Brain pericyte (primary cell): ENCODE measurements at places on chromosomes 12 and 14.
A peak's percentile ranks its signal among the peaks of the same experiment; 100 is the strongest.

GRCh38 chr14:55532645-55533344 lies 47.2 kb upstream of the KTN1 start:
- DNase-seq, result no peak

GRCh38 chr12:96907671-96908422 lies 790 bp downstream of the NEDD1 start:
- DNase-seq, result peak; percentile 13

DNA sequence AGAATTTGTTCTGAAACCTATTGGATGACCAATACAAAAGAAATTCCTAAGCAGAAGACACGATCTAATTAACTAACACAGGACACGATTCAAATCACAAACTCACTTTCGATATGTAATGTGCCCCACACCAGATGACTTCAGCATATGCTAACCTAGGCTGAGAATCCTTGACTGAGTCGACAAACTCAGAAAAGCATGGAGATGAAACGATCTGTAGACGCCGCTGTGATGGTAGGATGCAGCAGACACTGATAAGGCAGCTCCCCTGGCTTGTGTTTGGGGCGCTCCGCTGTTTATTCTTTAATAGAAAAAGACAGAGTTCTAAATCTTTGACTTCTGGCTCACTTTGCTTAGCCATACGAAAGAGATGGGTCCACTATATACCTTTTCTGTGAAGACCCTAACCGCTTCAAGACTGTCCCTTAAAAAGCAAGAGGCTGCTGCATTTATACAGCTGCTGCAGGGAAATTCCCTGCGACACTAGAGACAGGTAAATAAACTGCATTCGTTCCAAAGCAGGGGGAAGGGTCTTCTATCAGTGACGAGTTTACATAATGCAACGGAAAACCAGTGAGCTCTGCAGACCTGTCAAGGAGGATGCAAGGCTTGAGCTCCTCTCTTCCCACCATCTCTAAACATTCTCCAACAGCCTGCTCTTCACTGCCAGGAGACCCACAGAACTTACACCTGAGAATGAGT lies 929 bp downstream of the CHD8 start:
- no peak for DNase-seq

- no peak for DNase-seq
Measured at GRCh38 chr14:92988786-92989755, 66.1 kb downstream of the CHGA start.

- no peak for DNase-seq
Measured at GRCh38 chr12:111078731-111079130, 158.4 kb upstream of the MYL2 start.

DNA sequence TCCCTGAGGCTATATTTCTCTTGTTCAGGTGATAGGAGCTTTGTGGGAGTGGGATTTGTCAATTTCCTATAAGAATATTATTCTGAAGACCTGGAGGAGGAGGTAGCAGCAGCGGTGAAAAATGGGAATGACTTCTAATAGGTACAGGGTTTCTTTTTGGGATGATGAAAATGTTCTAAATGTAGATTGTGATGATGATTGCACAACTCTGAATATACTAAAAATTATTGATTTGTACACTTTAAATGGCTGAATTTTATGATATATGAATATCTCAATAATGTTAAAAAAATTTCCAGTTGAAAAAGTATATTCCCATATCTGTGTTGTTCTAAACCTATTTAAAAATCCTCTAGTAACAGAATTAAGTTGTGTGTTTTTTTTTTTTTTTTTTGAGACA lies 22.8 kb downstream of the HSD17B6 start:
- no peak for DNase-seq

GRCh38 chr12:124254126-124254525 lies 40.8 kb upstream of the RFLNA start:
- DNase-seq, result no peak

DNA sequence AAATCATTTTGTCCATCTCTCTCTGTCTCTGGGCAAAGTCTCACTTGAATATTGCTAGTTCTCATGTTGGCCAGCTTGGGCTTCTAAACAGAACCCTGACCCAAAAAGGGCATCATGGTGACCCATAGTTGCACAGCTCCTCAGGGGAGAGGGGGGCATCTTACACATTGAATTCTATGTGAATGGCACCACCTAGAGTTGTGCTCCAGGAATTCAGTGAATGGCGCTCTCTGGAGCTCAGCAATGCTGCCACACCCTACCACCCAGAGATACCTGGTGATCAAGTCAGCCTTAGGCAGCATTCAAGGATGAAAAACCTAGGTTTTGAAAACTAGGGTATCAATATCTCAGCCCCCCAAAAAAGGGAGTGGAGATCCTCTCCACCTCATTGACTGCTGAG lies 50.6 kb downstream of the SMUG1 start:
- DNase-seq, result no peak

- no peak for DNase-seq
Measured at GRCh38 chr12:28591831-28592230, 401.6 kb downstream of the CCDC91 start.

DNA sequence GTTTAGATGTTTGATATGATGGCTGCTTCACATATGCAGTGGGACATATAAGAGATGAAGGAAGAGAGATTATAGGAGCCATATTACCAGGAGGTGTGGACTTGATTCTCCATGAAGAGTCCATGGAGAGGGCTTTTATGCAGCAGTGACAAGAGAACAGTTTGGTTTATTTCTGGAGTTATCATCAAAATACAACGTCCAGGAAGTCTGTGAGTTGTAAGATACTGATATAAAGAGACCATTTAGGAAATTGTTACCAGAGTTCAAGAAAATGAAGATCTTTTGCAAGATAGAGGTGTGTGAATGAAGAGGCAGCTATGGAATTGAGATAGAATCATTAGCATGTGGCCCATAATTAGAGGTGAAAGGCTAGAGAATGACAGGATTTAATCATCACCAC lies 431.7 kb downstream of the NPAS3 start:
- no peak for DNase-seq

GRCh38 chr14:22995889-22996625 lies 13.7 kb upstream of the AJUBA start:
- no peak for DNase-seq

DNA sequence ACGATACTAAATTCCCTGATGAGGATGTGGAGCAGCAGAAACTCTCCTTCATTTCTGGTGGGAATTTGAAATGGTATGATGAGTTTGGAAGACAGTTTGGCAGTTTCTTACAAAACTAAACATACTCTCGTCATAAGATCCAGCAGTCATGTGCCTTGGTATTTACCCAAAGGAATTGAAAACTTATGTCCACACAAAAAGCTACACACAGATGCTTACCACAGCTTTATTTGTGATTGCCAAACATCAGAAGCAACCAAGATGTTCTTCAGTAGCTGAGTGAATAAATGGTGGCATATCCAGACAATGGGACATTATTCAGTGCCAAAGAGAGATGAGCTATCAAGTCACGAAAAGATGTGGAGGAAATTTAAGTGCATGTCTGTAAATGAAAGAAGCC lies 10.7 kb upstream of the APOLD1 start:
- DNase-seq, result no peak

DNA sequence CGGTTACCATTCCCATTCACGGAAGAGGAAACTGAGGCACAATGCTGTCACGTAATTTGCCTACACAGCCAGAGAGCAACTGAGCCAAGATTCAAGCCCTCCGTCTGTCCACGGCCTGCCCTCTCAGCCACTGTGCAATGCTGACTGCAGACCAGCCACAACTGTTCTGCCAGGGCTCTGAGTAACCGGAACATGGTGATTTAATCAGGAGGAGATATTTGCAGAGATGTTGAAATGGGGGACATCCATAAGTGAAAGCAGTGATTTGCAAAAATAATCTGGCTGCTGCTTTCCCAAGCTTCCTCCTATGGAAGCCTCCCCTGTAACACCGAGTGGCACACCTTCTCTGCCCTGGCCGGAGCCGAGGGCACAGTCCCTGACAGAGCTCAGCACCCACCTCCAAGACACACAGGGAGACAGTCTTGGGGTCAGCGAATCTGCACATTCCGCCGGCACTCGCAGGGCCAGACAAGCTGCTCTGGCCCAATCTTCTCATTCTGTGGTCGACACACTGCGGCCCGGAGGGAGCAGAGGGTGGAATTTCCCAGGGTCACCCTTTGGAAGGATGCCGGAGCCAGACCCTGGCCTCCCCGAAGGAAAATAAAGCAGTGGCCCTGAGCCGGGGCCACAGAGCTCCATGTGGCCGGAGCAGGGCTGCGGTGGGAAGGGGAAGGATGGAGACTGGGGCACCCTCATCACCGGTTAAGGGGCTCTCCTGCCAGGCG lies 158.2 kb upstream of the DIO3 start:
- DNase-seq, result no peak

DNA sequence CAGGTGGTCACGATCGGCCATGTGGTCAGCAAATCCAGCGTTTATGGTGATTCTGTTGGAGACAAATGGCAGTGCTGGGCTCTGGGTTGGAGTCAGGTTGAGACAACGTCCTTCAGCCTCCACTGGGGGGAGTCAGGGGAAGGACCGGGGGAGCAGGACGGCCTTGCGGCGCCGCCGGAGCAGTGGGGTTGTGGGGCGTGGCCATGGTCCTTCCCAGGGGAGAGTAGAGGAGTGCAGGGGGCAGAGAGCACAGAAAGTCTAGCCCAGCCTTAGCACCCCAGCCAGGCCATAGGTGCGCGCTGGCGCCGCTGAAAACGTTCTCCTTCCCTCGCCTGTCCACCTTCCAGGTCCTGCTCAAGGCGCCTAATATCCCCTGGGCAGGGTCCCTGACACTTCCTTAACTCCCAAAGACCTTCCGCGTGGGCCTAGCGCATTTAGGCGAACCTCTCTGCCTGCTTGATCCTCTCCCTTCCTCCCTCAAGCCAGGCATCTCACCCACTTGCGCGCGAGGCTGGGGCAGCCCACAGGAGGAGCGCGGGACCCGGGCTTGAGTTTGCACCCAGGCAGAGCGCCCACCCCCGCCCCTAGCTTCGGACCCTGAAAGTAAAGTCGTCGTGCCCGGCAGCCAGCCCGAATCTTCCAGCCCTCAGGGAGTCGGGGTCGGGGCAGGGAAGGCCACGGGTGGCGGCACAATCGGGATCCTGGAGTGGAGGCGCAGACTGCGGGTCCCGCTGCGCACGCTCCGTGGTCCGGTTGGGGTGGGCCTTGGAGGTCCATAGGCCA lies 3.1 kb upstream of the KIF26A start:
- DNase-seq, result no peak

DNA sequence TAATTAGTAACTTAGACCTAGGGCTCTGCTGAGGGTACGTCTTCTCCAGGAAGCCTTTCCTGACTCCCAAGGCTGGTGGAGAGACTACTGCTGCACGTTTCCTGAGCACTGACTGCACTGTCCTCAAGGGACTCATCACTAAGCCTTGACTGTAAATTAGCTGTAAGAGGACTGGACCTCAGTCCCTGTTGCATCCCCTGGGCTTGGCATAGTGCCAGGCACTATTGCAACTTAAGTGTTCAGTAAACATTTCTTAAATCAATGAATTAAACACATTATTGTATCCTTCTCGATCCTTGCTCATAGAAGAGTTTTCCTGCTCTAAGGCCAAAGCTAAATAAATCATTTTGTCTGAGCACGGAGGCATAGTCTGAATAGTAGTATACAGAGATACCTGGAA lies 31.9 kb upstream of the IFNG-AS1 start:
- no peak for DNase-seq

- no peak for DNase-seq
Measured at GRCh38 chr12:113098441-113099028, 37.0 kb downstream of the RASAL1 start.

GRCh38 chr14:53060046-53060445 lies 93.1 kb downstream of the DDHD1 start:
- no peak for DNase-seq

DNA sequence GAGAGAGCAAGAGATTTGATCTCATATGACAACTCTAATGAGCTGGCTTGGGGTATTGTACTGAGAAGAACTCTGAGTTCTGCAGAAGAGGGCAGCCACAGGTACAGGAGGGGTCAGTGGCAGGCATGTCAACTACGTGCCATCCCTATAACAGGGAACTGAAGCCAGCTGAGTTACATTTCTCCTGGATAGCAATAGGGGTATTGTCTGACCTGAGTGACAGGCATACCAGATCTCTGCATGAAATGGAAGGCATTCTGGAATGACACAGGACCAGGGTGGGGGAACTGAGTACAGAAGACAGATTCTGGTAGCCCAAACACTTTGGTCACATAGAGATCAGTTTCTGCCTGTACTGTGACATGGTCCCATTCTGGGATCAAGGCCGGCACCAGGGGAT lies 35.8 kb downstream of the EFCAB11 start:
- no peak for DNase-seq

DNA sequence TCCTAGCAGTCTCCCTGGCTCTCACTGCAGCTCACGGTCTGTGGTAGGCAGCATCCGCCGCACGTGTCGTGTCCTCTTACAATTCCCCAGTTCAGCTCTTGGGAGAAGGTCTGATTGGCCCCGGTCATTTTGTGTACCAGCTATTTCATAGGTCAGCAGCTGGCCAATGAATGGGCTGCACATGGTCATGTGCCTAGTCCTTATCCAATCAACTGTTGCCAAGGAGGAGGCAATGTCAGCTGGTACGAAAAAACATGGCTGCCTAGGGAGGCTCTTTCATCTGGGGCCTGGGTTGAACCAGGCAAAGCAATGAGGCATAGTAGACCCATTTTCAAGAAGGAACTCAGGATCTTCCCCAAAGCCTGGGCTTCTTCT lies 46.1 kb downstream of the RNFT2 start:
- no peak for DNase-seq

DNA sequence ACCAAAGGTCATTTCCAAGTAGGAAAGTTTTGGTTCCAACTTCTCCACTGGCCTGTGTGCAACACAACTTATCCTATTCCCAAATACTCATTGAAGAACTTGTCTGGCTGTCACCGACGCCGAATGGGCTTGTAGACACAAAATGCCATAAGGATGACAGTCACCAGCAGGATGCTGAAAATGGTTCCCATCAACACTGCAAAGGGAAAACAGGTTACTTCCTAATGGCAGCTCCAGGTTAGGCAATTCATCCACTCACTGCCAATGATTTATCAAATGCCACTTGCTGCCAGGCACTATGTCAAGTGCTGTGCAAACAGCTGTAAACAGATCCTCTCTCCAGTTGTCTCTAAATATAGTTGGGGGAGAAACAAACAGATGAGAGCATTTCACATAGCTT lies 6.1 kb downstream of the C12orf76 start:
- DNase-seq, result no peak

GRCh38 chr12:119911182-119911581 lies 34.1 kb upstream of the CIT start:
- DNase-seq, result no peak
